Stimulated activated naive B cell treated with anti-CD40 and anti-IgM and Interleukin-4, amounts not matched to agents 10 μg/mL and 1 μg/mL and 100 μg/mL, for 72 hours (primary cell): ENCODE measurements at places on chromosomes 1 and 21.

GRCh38 chr1:234844479-234845031 is 234.6 kb upstream of the IRF2BP2 start:
- no peak for DNase-seq

GRCh38 chr1:14103878-14104430 is 404.0 kb downstream of the PRDM2 start:
- DNase-seq = no peak

- DNase-seq = no peak
Measured at GRCh38 chr1:202112859-202113689, 9.6 kb upstream of the GPR37L1 start.

GRCh38 chr1:38239258-38239835 is 192.8 kb upstream of the POU3F1 start:
- no peak for DNase-seq

DNA sequence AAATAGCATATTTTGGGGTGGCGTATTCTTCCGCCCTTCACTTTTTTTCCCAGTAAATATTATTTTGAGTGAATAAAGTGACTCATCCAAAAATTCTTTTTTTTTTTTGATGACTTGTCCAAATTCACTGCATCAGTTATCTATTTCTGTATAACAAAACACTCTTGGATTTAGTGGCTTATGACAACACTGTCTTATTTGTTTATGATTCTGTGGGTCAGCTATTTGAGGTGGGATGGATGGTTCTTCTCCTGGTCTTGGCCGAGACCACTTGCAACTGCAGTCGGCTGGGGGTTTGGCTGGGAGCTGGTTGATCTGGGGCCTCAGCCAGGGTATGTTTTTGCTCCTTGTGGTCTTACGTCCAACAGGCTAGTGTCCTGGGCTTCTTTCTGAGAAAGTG is 39.9 kb upstream of the SRSF10 start:
- DNase-seq = no peak

DNA sequence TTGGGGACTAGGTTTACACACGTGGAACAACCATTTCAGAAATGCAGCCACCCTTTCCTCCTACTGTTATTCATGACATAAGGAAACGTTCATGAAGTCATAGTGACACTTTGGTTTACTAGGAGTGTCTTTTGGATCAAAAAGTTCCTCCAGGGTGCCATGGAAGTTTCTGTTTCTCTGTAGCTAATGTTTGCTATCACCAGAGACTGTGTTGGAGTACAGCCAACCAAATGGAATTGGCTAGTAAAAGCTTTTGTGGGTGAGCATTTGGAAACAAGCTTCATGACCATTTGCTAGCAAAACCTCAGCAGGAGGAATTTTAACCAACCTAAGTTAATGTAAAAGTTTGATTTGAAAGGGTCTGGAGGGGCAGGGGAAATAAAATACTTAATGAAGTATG is 43.9 kb upstream of the ADGRL2 start:
- DNase-seq = no peak

GRCh38 chr1:228163007-228163753 is 2.4 kb upstream of the IBA57 start:
- no peak for DNase-seq

GRCh38 chr1:25973610-25974321 is 24.1 kb downstream of the PAFAH2 start:
- no peak for DNase-seq

DNA sequence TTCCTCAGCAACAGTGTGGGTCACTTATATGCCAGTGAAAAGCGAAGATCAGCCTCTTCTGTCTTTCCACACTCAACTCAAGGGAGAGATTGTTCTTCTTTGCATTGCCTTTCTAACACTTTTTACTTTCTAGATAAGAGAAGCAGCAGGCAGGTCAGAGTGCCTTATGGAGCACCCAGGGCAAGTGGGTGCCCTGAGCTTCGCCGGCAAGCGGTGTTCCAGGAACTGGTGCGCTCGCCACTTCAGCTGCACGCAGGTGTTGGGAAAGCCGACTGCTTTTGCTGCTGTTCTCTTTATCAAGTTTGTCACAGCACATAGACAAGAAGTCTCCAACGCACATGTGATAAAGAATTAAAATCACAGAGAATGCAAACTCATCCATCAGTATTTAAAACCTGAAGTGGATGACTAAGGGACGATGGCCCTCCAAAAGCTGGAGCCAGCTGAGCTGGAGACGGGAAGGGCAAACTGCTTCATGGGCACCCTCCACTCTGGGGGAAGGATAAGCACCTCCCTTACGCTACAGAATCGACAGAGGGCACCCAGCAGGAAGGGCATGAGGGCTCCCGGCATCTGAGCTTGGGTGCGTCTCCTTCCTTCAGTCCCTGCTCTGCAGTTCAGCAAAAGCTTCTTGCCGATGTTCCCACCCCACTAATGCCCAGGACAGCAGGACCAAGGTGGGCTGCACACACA is 20.7 kb downstream of the UBE2G2 start:
- DNase-seq = no peak

DNA sequence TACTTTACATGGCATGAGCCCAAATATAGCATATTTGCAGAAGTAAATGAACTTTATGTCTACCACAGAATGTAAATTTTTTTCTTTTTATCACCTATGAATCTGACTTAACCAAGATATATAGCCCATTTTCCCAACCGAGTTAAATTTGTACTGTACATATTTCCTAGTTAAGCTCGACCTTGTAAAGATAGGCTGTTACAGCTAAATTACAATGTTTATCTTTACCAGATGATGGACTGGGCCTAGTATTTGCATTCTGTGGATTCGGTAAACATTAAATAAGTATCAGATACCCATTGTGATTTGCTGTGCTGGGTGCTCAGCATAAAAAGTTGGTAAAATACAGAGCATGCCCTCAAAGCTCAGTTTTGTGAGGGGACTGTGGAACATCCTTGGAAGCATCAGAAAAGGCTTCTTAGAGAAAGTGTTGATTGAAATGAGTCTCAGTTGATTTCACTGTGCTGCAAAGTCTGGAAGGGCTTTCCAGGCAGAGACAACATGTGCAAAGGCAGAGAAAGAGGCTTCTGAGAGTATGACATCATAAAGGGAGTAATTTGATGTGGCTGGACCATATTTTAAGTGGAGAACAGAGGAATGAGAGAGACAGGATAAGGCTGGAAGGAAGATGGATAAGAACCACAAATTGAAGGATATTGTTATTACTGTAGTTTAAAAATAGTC is 27.4 kb downstream of the MORC3 start:
- DNase-seq = no peak

DNA sequence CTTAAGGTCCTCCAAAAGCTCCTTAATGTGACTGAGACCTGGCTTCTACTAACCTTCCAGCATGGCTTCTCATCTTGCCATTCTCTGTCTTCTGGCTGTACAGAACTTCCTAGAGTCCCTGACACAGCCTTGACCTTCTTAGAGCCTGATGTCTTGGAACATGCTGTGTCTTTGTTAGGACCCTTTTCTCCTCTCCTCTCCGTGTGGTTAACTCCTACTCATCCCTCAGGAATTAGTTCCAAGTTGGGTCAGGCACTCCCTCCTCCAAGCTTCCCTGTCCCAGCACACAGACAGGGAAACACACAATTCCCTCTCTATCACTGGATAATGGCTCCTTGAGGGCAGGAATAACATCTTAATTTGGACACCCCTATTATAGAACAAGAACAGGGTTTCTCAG is 275.4 kb upstream of the USP24 start:
- no peak for DNase-seq

GRCh38 chr1:197989058-197989457 is 71.9 kb downstream of the LHX9 start:
- DNase-seq = no peak
